ENCODE measurements at places on chromosomes 5 and 9.

DNA sequence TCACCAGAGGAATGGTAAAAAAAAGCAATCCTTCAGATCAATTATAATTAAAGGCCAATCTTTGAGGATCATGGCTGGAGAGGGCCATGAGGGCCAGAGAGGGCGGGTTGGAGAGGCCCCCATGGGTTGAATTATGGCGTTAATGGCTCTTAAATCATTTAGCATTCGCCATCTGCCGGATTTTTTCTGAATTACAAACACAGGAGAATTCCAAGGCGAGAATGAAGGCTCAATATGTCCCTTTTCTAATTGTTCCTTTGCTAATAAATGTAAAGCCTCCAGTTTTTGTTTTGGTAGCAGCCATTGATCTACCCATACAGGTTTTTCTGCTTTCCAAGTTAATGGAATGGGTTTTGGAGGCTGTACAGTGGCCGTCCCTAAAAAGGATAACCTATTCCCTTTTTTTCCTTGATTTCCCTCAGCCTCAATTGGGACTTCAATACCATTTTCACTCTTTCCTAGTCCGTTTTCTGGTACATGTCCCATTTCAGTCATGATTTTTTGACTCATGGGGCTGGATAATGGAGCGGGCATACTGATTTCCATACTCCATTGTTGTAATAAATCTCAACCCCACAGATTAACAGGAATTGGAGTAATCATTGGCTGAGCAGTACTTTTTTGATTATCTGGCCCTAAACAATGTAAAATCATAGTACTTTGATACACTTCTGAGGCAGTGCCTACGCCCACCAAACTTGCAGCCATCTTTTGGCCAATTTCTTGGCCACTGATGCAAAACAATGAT, 6.7 kb upstream of the TMEM141 start:
- no peak for DNase-seq

DNA sequence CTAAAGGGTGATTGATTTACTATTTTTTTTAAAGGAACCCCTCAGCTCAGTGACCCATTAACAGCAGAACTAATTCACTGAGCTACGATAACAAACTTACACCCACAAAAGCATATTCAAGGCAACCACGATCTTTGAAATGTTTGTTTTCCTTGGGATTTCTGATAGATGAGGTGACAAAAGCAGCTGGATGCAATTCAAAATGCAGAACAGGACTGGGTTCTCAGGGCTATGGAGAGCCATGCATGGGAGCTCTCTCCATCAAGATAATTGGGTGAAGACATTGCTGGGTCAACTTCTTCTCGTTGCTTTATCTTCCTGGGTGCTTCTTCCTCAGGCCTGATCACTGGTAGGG, 60.1 kb downstream of the PAPPA start:
- no peak for DNase-seq

- DNase-seq, result no peak
These were observed 71.8 kb downstream of the RAPGEF1 start for GRCh38 chr9:131668057-131668438.

DNA sequence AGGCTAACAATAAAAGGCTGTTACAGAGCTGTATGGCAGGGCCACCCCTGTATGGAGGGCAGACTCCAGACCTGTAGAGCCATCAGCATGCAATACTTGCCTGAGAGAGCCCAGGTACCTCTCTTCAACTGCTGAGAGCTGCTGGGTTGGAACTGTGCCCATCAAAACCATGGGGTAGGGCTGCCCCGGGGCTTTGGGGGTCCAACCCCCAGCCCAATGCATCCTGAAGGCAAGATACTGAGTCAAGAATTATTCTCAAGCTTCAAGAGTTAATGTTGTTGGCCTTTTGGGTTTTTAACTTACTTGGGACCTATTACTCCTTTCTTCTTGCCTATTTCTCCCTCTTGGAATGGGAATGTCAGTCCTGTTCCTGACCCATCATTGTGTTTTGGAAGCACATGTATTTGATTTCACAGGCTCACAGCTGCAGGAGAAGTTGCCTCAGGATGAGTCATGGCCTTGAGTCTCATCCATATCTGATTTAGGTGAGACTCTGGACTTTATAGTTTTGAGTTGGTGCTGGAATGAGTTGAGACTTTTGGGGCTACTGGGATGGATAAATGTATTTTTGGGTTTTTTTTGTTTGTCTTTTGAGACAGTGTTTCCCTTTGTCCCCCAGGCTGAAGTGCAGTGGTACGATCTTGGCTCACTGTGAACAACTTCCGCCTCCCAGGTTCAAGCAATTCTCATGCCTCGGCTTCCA, 21.0 kb upstream of the CDK7 start:
- DNase-seq, result no peak

DNA sequence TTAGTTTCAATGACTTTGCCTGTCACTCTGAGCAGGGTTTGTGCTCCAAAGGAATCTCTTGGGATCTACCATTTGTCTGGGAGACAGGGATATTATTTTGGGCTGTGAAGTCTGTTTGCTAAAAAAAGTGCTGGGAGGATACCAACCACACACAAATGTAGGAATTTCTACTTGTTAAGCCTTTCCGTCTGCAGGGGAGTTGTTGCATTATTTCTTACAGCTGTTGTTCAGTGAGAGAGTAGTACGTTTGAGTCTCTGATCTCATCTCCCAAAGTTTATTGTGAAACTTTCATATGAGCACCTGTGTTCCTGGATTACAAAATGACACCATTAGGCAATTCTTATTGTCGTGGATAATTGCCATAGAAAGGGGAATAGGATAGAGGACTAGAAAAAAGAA, 78.3 kb upstream of the SEMA6A start:
- DNase-seq, result no peak

DNA sequence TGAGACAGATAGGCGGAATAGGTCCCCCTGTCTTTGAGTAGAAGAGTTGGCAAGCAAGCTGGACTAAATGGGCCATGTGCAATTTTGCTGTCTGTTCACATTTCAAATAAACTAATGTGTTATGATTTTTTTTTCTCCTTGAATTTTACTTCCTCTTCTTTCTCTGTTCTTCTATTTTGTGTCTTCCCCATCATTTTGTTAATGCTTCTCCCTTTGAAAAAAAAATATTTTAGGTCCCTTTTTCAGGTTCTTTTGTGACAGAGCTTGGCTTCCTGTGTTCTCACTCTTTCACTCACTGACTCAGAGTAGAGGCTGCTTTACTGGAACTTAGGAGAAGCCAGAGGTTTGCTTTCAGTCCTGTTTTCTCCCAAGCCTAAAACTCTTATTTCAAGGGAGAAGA, 48.1 kb downstream of the PTCD2 start:
- no peak for DNase-seq

- DNase-seq, result no peak
These were observed 409.6 kb downstream of the GADD45G start for GRCh38 chr9:90014421-90014820.

DNA sequence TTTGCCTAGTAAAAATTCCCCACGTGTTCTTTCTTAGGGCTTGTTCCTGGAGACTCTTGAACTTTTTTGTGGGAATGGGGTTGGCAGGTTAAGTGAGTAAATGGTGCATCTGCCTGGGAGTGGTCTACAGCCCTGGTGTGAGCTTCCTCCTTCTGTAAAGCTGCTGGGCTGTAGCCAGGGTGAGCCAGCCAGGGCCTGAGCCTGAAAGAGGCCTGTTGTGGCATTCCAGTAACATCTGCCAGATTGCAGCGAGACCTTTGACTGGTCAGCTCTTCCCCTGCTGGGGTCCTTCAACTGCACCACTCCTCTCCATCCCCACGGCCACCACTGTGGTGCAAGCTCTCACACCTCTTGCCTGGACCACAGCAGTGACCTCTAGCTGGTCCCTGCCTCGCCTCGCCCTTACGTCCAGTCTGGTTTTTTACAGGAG, 47.5 kb downstream of the SLC22A5 start:
- no peak for DNase-seq

DNA sequence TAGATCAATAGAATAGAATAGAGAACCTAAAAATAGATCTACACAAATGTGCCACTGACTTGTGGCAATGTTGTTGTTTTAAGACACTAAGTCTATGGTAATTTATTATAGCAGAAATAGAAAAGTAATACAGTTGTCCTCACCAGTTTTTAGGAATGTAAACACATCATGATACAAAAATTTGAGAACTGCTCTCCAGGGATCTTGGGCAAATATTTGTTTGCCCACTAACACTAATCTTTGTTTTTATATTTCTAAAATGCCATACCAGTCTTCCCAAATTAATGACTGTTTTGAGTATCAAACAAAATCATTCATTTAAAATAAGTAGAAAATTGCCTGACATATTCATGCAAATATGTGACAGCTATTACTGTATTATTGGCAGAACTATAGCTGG, 297.6 kb downstream of the BRINP1 start:
- no peak for DNase-seq

DNA sequence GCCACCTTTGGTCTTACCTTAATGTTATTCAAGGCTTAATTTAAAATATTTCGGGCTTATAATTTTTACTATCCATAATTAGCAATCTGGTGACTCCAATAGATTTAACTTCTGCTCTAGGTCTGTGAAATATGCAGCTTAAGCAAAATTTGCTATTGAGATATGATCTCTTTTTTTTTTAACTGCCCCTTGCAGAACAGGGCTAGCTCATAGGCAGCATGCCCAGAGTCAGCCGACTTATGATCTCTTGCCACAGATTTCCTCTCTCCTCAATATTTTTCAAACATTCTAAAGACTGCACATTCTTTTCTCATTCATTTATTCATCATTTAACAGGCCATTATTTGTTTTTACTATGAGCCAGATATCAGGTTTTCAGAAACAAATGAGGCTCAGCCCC, 4.5 kb downstream of the TTC23L start:
- no peak for DNase-seq

DNA sequence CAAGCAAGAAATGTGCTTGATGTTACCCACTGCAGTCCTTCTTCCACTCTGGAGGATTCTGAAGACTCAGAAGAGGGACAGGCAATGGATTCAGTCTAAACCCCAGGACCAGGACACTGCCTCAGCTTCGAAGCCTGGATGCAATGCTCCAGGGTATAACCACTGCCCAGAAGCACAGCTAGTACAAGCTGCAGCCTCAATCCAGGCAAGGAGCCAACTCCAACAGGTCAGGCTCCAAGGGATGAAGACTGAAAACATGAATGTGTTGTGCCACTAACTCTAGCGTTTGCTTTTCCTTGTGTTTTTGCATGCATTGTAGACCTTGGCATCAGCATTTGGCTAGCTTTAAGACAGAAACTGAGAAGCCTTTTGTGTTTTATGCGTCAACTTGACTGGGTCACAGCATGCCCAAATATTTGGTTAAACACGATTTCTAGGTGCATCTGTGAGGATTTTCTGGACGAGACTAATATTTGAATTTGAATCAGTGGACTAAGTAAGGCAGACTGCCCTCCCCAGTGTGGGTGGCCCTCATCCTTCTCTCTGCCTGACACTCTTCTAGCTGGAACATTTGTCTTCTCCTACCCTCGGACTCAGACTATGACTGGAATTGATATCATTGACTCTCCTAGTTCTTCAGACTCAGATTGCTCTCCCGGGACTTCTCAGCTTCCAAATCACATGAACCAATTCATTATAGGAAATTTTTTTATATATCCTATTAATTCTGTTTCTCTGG, 20.5 kb upstream of the GPX3 start:
- no peak for DNase-seq

GRCh38 chr5:77958642-77959330, 182.6 kb upstream of the TBCA start:
- no peak for DNase-seq

- DNase-seq, result no peak
These were observed 62.5 kb downstream of the NFIB start for GRCh38 chr9:14251154-14252071.

DNA sequence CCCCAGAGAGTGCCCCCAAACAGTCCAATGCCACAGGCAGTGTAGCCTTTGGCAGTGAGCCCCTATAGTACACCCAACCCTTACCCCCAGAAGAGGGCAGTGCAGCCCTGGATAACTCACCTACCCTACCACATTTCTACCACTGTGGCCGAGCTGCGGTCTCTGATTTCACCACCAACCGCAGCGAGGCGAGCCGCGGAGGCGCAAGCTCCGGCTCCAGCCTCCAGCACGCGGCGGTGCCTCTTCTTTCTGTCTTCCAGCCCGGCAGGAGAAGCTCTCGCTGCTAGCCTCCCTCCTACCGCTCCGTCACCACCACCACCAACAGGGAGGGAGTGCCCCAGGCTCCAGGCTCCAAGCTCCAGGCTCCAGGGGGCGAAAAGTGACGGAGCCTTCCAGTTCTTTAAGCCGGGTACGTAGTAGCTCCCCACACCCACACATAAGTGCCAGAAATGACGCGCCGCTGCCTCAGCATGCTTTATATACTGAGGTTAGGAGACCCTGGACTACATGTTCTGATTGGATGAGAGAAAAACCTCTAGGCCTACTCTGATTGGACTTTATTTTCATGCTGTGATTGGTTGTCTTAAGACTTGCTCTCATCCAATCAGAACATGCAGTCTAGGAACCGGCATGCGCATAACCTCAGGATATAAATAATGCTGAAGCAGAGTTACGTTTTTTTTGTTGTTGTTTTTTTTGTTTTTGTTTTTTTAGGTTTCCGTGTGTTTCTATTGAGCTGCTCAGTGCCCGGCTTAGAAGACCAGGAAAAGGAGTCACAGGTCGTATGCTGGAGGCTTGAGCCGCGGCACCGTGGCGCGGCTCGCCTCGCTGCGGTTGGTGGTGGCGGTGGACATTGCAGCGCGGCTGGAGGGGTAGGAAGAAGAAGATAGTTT, at the start of gene PCAT7:
TSS of gene PCAT7 (plus strand) at position 645 of the 893 bp plus-strand sequence.
- DNase-seq, result no peak

DNA sequence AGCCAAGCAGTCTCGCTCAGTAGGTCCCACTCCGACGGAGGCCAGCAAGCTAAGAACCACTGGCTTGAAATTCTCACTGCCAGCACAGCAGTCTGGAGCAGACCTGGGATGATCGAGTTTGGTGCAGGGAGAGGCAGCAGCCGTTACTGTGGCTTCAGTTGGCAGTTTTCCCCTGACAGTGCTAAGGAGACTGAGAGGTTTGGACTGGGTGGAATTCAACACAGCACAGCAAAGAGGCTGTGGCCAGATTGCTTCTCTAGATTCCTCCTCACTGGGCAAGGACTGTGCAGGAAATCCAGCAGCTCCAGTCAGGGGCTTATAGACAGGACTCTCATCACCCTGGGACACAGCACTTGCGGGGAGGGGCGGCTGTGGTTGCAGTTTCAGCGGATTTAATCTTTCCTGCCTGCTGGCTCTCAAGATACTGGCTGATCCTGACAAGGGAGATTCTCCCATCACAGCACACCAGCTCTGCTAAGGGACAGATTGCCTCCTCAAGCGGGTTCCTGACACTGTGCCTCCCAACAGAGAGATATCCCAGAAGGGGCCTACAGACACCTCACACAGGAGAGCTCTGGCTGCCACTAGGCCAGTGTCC, 122.1 kb downstream of the YIPF5 start:
- DNase-seq, result no peak

DNA sequence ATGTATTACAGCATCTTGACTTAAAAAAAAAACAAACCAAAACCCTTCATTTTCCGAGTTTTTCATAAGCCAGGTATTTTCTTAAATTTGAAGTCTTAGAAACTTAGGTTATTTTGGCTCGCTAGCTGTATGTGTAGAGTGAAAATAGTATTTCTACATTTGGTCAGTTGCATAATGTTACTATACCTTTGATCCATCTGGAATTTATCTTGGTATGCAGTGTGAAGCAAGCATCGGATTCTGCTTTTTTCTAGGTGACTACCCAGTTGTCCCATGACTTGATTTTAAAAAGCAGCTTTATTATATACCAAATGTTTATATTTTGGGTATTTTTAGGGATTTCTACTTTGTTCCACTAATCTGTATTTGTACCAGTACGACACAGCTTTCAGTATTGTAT, 27.7 kb downstream of the UBAP1 start:
- DNase-seq, result no peak

GRCh38 chr5:141430332-141431113, at the start of gene PCDHGA12:
PCDHGA12 (plus strand) TSS chr5:141430507; CDS start chr5:141430760, 253 bp downstream.
- DNase-seq, result no peak

- no peak for DNase-seq
These were observed 767.4 kb upstream of the CDH10 start for GRCh38 chr5:25412116-25412661.

GRCh38 chr5:81316571-81316970, 15.2 kb downstream of the ZCCHC9 start:
- DNase-seq, result no peak
